ENCODE measurements at places on chromosomes 6 and 20. TPM values are rescaled to one million over a fixed set of nuclear protein-coding genes. Genes with fewer than 3 reads are reported as not detected.

Gene SGK2
- 14.3 TPM for total RNA-seq

DNA sequence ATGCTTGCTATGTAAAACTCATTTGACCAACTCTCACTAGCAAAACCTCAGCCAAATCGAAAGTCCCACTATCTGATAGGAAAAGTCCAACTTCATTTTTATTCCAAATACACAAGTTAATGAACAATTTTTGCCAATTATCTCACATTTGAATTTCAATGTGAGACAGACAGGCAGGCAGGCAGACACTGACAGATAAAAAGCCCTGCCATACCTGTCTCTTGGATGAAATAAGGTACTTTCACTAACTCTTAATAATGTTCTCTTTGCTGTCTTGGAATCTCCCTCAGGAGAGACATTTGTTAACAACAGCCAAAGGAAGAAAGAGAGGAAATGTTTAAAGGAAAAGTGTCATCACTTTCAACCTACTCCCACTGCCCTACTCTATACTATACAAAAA, 82.0 kb downstream of the RNGTT start:
- H3K27ac ChIP-seq: peak overlapping the region; percentile 17
- no peak for DNase-seq
- H3K4me3 ChIP-seq: no peak overlapping the region
- H3K4me1 ChIP-seq: peaks cover 16% of the 10 kb centered on the region
- H3K27me3 ChIP-seq: no peaks in the 10 kb centered on the region

- peaks cover 4% of the 10 kb centered on the region for H3K36me3 ChIP-seq
- H3K27ac ChIP-seq: no peak overlapping the region
Observed at GRCh38 chr20:34420146-34420545, 57.1 kb downstream of the ITCH start.

DNA sequence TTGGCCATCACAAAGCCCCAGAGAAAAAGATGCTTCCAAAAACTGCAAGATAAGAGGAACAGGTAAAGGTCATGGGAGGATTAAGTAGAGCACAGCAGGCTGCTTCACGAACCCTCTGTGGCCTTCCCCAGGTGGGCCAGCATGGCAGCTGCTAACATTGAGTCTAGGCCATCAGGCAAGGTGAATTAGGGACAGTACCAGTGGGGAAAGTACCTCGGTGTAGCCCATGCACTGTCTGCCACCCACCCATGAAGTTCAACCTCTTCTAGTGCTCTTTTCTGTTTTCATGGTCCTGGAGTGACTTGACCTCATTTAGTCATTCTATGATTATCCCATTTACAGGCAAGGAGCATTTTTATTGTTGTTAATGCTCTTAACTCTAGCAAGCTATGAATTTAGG, 108.6 kb upstream of the DUSP22 start:
- H3K4me3 ChIP-seq: no peak overlapping the region
- no peaks in the 10 kb centered on the region for H3K36me3 ChIP-seq
- no peak overlapping the region for H3K27ac ChIP-seq
- H3K4me1 ChIP-seq: no peaks in the 10 kb centered on the region
- DNase-seq: no peak

Data from body of pancreas (tissue), 4 donors.